ENCODE measurements at places on chromosomes 7 and 10.

DNA sequence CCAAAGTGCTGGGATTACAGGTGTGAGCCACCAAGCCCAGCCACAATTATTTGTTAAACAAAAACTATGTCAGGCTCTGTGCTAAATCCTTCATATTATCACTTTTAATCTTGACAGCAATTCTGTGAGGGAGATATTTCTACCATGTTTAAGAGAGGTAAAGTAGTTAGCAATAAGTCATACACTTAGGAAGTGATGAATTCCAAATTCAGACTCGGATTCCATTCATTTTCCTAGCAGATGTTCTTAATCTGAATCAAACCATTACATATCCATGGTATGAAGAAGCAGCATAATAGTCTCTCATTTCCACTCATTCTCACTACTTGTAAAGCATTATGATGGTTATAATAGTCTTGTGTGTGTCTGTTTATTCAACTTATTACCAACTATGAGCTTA lies 2.9 kb upstream of the CD36 start:
- DNase-seq, result no peak

- no peak for DNase-seq
These were observed 23.7 kb downstream of the ZNF503 start for GRCh38 chr10:75377869-75378268.

DNA sequence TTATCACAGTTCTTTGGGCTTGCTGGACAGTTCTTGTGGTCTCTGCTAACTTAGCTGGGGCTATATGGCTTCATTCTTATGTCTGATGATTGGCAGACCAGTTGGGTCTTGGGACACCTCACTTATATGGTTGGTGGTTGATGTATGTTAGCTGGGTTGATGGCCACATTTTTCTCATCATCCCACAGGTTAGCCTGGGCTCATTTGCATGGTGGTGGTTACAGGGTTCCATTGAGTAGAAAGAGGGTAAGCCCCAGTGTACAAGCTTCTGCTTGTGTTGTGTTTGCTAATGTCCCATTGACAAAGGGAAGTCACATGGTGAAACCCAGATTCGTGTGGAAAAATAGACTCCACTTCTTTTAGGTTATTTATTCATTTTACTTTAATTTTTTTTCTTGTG lies 40.6 kb downstream of the TMEM60 start:
- DNase-seq, result no peak

GRCh38 chr10:71804077-71804476 lies 30.8 kb upstream of the VSIR start:
- no peak for DNase-seq

DNA sequence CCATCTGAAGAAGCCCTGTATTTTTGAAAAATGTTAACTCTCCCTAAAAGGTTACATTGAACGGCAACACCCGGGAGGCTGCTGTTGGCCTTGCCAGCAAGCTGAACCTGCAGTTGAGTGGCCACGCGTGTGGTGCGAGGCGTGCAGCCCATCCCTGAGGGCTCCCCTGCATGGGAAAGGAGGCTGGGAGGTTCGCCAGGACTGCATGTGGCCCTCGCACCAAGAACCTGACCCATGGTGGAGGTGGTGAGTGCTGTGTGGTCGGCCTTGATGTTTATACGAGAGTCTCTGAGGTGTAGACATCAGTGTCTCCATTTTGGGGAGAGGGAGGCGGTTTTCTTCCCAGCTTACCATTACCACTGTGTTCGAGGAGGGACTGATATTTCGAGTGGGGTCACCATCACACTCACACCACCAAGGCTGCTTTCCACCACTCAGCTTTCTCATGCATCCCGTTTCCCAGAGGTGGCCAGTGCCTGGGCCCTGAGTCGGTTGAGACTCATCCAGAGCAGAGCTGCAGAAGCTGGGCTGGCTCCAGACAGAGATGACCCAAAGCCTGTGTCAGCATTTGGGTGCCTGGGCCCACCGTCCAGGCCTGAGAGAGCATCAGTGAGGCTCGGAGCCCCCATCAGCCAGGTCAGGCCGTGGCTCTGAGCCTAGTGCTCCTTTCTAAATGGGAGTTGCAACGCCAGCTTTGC lies 222.6 kb downstream of the EBF3 start:
- no peak for DNase-seq

All from NCI-H1105 treated with DMSO at 0.1 percent for 48 hours (cell line).